ENCODE measurements at places on chromosomes 5 and 9.

GRCh38 chr5:160266044-160266443 is 36.7 kb downstream of the FABP6 start:
- DNase-seq = no peak

DNA sequence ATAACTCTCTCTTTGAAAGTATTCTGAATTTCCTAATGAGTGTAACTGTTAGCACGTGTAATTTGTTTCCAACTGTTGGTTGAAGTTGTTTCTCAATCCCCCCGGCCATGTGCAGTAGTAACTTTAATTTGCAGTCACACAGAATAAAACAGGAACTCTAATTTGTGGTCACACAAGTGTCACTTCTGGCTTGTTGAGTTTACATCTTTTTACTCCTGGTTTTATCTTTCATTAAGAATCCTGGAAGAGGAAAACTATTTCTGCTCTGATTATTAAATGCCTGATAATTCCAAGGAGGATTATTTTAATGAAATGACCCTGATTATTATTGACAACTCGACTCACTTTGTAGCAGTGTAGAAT is 1.2 kb downstream of the SCAMP1 start:
- DNase-seq = peak; percentile 84

GRCh38 chr9:100315561-100315960 is 37.2 kb downstream of the TEX10 start:
- DNase-seq = no peak

- no peak for DNase-seq
Measured at GRCh38 chr9:80928697-80929096, 760.6 kb downstream of the TLE1 start.

- no peak for DNase-seq
Measured at GRCh38 chr5:57028161-57028560, 76.2 kb upstream of the MIER3 start.

- no peak for DNase-seq
Measured at GRCh38 chr9:72210522-72210921, 61.3 kb downstream of the GDA start.

GRCh38 chr9:116959809-116960208 is 272.7 kb downstream of the TRIM32 start:
- DNase-seq = no peak

- no peak for DNase-seq
Measured at GRCh38 chr5:8550921-8551320, 682.0 kb downstream of the MTRR start.

DNA sequence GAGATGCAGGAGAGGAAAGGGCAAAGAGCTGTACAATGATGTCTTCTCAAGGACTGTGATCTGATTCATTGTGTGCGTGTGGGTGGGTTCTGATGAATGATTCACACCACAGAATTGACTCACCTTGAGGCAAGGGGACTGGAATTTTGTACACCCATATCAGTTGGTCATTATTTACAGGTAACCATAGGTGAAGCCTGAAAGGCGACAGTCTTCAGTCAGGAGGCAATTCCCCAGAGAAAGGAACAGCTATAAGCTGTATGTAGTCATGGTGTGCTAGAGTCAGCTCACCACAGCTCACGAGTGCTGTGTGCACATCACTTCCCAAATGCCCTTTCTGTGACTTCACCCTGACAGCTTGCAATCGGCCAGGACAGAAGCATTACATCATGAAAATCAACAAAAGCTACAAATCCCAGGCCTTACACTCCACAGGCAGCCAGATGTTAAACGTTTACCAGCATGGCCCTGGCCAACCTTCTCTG is 87.6 kb upstream of the RPS23 start:
- no peak for DNase-seq

DNA sequence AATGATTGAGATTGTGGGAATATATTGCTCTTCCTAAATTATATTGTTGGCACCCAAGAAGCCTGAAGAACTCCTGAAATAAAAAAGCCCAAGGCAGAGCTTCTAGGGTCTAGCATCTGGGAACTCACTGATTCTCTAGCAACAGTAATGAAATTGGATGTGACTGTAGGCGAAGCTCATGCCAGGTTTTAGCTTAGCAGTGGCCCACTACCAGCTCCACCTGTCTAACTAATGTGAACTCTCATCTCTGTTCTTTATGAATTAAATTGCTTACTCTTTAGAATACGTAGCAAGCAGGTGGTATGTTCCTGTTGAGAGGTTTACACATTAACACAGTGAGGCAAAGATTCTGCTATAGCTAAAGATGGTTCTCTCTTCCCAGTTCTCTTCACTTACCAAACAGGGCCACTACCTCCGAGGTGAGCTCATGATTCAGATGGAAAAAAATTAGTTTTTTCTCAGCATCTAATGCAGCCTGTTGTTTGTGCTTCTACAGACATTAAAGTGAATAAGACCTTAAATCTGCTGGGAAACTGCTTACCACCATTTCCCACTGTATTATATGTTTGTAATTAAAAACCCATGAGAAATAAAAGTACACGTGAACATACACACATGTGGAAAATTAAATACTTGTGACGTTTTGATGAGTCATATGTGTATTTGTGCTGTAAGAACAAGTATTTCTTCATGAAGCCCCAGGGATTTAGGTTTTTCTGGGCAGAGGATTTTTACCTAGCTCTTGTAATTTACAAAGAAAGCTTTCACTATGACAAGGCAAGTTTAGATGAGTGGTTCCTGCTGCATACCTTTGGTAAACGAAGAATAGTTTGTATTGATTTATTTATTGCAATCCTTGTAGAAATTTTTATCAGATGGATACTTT is 360.1 kb downstream of the KDM4C start:
- DNase-seq = peak; percentile 61

GRCh38 chr9:116502746-116503145 is 184.4 kb upstream of the TRIM32 start:
- DNase-seq = no peak

- DNase-seq = no peak
Measured at GRCh38 chr5:115186794-115187193, 17.1 kb upstream of the TRIM36 start.

GRCh38 chr5:443239-444151 is 519 bp downstream of the EXOC3 start:
- DNase-seq = no peak

DNA sequence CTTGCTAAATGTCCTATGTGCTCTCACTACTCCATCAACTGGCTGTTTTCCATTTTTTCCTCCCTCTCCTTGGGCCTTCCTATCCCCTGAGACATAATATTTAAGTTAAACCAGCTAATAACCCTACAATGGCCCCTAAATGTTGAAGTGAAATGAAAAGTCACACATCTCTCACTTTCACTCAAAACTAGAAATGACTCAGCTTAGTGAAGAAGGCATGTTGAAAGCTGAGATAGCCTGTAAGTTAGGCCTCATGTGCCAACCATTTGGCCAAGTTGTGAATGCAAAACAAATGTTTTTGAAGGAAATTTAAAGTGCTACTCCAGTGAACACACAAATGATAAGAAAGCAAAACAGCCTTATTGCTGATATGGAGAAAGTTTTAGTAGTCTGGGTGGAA is 48.8 kb upstream of the CDH10 start:
- DNase-seq = no peak

GRCh38 chr9:132023419-132024180 is 56.1 kb downstream of the MED27 start:
- no peak for DNase-seq

DNA sequence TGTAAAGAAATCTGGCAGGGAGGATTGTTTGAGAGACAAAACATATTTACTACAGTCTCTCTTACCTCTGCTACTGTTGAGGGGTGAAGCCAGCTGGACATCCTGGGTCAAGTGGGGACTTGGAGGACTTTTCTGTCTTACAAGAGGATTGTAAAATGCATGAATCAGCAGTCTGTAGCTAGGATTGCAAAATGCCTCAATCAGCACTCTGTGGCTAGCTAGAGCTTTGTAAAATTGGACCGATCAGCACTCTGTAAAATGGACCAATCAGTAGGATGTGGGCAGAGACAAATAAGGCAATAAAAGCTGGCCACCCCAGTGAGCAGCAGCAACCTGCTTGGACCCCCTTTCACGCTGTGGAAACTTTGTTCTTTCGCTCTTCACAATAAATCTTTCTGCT is 995.8 kb upstream of the CDH6 start:
- peak; percentile 6 for DNase-seq

DNA sequence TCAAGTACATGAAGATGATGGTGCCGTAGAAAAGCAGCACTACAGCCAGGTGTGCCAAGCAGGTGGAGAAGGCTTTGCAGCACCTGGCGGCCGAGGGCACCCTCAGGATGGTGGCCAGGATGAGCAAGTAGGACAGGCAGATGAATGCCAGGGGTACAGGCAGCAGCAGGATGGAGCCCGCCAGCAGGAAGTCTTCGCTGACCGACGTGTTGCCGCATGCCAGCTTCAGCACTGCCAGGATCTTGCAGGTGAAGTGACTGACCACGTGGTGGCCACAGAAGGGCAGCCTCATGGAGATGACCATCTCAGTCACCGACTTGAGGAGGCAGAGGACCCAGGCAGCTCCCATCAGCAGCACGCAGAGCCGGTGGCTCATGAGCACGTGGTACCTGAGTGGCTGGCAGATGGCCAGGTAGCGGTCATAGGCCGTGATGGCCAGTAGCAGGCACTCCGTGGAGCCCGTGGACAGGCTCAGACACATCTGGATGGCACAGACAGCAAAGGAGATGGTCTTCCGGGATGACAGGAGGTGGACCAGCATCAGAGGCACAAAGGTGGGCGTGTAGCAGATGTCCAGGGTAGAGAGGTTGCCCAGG is 482 bp downstream of the OR13J1 start:
- no peak for DNase-seq

- DNase-seq = no peak
Measured at GRCh38 chr5:52893863-52894262, 95.3 kb upstream of the ITGA2 start.

DNA sequence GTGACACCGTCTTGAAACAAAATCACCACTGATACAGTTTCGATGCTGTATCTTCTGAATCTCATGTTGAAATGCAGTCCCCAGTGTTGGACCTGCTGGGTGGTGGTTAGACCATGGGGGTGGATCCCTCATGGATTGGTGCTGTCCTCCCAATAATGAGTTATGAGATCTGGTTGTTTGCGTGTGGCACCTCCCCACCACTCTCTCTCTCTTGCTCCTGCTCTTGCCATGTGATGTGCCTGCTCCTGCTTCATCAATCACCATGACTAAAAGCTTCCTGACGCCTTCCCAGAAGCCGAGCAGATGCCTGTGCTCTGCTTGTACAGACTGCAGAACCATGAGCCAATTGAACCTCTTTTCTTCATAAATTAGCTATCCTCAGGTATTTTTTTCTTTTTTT is 15.2 kb upstream of the C5orf15 start:
- no peak for DNase-seq

DNA sequence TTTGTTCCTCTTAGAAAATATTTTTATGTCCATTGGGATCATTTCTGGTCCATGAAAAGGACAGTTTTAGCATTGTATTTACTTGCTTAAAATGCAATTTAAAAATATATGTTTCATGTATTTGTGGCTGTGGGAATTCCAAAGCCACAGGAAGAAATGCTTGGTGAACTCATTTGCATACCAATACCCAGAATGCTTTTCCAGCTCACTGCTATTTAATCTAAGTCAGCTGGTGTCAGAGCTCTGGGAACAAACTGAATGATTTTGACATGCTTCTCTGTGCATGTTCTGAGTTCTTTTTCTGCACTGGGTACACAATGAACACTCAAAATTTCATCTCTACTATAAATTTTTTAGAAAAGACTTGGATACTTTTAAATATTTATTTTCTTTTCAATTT is 482.8 kb upstream of the ARRDC3 start:
- DNase-seq = no peak

DNA sequence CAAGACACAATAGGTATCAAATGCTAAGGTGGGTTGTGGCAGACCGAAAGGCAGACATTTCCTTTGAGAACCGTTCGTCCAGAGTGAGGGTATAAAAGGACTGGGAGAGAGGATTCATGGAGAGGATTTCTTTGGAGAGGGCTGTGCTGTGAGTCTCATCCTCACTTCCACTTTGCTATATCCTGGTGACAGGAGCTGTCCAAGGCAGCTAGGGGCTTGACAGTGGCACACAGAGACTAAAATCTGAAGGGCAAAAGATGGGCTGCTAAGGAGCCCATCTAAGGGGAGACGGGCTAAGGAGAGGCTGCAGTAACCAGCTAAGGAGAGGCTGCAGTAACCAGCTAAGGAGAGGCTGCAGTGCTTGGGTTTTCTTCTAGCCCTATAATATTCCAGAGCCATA is 214.0 kb upstream of the ADRA1B start:
- no peak for DNase-seq

DNA sequence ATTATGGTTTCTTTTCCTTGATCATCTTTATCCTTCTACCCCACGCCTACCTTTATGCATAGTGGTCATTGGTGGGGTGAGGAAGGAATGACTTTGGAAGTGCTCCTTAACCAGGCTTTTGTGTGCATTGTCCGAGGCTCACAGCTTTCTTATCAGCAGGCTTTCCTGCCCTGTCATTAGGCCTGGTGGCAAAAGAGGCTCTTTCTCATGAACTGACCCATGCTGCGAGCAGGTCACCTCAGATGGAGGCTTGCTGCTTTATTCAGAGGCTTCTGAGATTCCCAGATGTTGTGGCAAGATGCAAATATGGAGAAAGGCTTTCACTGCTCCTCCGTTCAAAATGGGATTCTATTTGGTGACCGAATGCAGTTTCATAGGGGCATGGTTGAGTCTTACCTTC is 57.4 kb upstream of the DMRTA1 start:
- DNase-seq = no peak

GRCh38 chr5:61551637-61552313 is 219.7 kb downstream of the ZSWIM6 start:
- no peak for DNase-seq

- no peak for DNase-seq
Measured at GRCh38 chr9:34001298-34001697, 47.4 kb downstream of the UBAP2 start.

- DNase-seq = no peak
Measured at GRCh38 chr5:6557807-6558575, 74.9 kb downstream of the NSUN2 start.

- DNase-seq = no peak
Measured at GRCh38 chr9:124786881-124787573, 10.1 kb downstream of the OLFML2A start.

DNA sequence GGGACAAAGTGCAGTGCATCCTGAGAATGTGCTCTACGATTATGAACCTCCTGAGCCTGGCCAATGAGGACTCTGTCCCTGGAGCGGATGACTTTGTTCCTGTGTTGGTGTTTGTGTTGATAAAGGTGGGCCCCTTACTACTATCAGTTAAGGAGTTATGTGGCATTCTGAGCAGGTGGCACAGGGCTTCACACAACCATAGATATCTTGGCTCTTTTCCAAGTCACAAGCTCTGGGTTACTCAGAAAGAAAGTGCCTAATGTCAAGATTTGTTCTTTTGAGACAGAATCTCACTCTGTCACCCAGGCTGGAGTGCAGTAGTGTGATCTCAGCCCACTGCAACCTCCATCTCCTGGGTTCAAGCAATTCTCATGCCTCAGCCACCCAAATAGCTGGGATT is 99.0 kb downstream of the GAPVD1 start:
- no peak for DNase-seq

DNA sequence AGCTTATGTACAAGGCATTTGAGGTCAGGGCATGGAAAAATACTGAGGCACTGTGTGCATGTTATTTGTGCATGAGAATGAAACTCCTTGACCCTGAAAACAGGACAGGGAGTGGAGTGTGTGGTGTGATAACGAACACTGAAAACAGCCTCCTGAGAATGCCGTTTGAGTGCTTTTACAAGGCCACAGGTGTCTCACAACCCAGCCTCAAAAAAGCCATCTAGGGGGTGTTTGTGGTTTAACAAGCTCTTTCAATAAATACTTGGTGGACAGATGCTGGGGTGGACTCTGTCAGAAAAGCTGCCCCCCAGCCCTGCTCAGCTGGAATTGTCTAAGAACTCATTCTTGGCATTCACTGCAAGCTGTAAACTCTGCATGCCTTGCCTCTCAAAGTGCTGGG is 94.0 kb upstream of the SLC25A48 start:
- DNase-seq = no peak

All from NB4 (cell line).